ENCODE measurements at places on chromosomes 4 and X.

DNA sequence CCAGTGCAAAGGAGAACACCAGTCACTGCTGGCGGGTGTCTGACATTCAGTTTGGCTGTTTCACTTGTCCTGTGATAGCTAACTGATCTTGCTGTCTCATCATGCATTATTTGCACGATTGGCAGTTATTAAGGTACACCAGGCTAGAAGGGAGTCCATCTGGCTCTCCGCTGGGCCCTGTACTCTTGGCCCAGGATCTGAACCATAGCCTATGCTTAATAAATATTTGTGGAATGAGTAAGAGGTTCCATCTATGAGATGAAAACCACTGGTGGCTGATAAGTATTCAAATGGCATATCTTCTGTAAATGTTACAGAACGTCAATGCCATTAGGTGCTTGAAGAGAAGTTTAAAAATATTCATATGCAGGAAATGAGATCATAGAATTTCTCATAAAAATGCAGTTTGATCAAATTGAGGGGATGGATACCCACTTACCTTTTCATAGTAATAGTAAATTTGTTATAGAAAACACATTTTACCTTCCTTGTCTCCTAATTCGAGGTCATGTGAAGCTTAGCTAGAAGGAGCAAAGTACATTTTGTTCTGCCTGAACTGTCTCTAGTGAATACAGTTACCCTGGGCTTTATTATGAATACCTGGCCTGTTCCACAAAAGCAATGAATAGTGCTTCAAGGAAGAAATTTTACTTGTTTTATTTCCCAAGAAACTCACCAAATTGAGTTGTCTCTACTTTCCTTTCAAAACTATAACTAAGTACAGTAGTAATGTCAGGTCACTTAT, 213.5 kb downstream of the CBR4 start:
- peak; percentile 13 for DNase-seq

DNA sequence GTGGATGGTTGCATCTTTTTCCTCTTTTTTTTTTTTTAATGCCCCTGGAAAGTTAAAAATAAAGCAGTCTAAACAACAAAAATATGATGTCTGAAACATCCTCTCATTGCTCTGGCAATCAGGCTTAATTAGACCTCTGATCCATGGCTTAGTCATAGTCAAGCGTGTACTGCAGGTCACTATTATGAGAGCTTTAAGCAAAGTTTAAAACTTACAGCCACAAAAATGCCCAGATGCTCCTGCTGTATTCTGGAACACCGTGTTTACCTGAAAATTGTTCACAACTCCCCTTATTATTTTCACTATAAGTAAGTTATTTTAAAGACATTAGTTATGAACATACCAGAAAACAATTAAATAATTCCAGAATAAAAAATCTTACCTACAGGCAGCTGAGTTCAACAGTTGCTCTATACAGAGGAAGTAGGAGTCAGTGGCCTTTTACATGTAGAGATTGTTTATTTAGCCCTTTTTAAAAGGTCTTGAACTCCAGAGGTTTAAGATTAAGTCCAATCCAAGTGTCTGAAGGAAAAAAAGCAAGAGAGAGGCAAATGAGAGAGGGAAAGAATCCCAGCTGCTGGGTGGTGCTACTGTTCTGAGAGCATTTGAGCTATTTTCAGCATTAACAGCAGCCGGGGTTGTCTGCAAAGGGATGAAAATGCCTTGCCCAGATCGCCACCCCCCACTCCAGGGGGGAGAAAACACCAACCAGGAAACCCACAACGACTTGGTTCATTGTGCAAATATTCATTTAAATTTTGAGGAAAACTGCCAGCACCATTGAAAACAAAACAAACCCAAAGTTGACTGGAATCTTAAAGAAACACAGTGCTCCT, 36.9 kb downstream of the SORBS2 start:
- DNase-seq: no peak

GRCh38 chr4:55458164-55458563, 62.4 kb downstream of the TMEM165 start:
- DNase-seq: no peak

DNA sequence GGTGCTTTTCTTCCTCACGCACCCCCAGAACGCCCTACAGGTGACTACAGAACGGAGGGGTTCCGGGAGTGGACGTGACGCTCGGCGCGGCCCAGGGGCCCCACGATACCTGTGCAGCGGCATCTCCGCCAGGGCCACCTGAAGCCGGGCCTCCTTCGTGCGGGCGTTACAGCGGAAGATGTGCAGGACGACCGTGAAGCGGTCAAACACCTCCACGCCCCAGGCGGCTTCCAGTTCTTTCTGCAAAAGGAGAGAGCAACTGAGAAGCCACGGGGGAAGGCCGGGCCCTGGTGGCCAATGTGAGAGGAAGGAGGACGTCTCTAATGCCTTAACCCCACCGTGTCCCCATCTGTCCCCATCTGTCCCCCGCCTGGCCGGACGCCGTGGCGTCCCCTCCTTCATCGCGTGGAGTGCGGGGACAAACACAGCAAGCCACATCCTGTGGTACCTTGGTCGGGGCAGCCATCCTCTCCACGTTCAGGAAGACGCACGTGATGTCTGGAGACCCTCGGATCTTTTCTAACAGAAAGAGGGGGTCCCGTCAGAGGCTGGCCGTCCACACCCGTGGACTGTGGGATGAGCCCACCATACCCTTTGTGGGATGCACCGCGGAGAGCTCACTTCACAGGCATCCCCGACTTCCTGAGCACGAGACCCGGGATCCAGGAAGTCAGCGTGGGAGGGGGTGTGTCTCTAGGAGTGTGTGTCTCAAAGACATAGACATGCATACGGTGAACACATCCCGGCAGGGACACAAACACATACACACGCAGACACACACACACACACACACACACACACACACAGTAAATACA, 3.6 kb downstream of the GTPBP6 start:
- no peak for DNase-seq

- no peak for DNase-seq
Measured at GRCh38 chr4:106893395-106893881, 142.7 kb downstream of the DKK2 start.

DNA sequence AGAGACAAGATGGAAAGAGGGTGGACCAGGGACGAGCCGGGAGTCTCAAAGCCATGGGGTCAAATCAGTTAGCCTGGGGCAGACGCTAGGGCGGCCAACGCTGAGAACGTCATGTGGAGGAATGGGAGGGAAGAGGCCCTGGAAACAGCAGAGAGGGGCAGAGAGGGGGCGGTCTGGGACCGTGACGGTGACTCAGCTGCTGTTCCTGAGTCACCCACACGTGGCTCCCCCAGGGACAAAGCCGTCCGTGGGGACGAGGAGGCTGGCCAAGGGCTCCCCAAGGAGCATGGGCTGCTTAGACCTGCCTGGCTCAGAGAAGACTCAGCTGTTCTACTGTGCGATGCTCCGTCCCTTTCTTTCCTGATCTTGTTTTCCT, 108.4 kb upstream of the LRPAP1 start:
- DNase-seq: peak; percentile 3

- DNase-seq: no peak
Measured at GRCh38 chr4:7435471-7436061, 836 bp upstream of the PSAPL1 start.

DNA sequence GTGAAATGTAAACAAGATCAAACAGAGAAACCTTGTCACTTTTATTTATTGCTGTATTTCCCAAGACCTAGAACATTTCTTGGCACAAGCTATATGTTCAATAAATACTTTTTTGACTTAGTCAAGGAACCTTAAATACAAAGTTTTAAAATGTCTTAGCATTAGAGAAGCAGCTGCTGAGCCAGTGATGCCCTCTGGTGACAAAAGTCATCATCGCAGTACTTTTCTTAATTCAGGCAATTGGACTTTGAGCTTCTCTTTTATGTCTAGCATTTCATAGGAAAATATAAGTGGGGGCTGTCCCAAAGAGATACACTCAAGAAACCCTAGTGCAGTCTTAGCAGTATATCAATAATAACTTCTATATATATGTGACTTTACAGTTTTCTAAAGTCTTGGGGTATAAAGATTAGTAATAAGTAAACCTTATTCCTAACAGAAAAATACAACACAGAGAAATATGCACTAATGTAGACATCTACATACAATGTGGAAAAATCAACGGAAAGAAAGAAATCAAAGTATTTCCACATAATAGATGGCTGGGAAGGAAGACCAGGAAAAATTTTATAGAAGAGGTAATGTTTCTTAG, 118.4 kb downstream of the DTHD1 start:
- DNase-seq: peak; percentile 67

DNA sequence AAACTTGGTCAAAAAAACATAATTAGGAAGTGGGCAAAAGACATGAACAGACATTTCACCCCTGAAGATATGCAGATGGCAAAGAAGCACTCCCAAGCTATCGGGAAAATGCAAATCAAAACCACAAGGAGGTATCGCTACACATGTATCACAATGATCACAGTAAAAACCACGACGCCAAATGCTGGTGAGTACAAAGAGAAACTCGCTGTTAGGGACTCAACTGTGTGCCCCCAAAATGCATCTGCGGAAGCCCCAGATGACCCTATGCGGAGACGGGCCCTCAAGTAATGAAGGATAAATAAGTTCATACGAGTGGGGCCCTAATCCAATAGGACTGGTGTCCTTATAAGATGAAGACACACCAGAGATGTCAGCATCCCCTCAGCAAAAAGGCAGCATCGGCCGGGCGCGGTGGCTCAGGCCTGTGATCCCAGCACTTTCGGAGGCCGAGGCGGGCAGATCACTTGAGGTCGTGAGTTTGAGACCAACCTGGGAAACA, 10.2 kb downstream of the GAK start:
- DNase-seq: no peak

DNA sequence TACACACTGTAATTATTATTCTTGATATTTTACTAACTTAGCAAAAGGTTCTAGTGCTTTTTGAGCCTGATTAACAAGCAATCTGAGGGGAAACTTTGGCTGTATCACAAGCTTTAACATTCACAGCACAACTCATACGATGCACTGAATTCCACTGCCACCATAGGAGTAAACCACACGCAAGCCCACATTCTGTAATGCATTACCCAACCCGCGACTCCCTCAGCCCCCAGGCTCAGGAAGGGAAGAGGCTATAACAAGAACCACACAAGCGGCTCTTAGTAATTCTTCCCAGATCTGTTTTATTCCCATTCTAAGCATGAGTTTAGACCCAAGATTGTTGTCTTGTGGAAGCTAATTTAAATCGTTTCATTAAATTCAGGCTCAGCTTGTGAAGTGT, 138.5 kb upstream of the TBL1X start:
- DNase-seq: no peak

- DNase-seq: no peak
Measured at GRCh38 chr4:159723341-159724048, 620.6 kb downstream of the RAPGEF2 start.

- no peak for DNase-seq
Measured at GRCh38 chr4:133968174-133968573, 233.4 kb downstream of the PABPC4L start.

DNA sequence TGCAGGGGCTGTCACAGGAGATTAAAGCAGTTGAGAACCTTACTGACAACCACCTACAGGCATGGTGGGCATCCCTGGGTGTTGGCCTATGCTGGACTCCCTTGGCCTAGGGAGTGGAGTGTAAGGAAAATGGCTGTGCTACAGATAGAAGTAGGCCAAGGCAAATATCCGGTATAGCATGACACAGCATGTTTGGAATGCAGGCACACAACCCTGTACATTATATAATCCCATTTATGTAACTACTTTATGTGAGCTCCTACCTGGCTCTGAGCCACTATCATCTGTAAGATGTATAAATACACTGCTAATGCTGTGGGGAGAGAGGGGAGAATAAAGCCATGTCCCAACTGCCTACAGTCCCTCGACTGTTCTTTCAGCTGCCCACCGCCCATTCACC, 38.7 kb upstream of the KCTD8 start:
- DNase-seq: no peak

GRCh38 chrX:24902806-24903205, 113.0 kb downstream of the ARX start:
- no peak for DNase-seq

GRCh38 chr4:5824635-5825034, 68.3 kb downstream of the CRMP1 start:
- peak; percentile 21 for DNase-seq

GRCh38 chrX:132181364-132181763, 37.9 kb downstream of the RAP2C start:
- no peak for DNase-seq

- no peak for DNase-seq
Measured at GRCh38 chr4:102533348-102533747, 32.2 kb downstream of the NFKB1 start.

- DNase-seq: no peak
Measured at GRCh38 chr4:113169368-113169767, 119.9 kb downstream of the ANK2 start.

DNA sequence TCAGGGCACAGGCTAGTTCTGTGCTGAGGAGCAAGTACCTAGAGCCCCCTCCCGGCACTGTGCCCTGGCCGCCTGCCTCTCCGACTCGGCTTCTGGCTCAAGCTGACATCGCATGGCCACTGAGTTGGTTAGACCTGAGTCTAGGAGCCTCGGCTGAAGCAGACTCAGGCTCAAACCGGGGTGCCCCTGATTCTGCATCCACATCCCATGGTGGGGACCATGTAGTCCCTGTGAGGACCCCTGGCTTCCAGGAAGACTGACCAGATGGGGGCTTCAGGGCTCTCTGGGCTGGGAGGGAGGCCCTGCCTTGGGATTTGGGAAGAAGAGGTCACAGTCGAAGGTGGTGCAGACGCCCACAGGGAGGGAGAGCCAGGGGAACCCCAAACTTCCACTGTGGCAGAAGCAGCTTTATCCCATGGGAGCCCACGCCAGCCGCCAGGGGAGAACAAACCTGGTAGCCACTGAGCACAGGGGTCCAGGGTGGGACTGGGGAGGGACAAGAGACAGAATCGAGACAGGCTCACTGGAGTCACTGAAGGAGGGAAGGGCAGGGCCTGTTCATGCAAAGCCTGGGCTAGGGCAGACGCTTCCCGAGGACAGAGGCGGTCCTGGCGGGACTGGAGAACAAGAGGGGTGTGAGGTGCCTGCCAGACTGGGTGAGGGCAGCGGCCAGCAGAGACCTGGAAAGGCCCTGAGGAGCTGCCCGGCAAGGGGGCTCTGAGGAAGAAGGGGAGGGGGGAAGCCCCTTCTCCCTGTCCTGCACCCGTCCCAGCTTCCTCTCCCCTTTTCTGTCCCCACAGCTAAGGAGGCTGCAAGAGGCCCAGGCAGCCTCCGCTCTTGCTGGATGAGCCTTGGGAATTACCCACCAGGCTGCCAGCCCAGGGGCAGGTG, 1.1 kb downstream of the PDE6B start:
- DNase-seq: no peak

DNA sequence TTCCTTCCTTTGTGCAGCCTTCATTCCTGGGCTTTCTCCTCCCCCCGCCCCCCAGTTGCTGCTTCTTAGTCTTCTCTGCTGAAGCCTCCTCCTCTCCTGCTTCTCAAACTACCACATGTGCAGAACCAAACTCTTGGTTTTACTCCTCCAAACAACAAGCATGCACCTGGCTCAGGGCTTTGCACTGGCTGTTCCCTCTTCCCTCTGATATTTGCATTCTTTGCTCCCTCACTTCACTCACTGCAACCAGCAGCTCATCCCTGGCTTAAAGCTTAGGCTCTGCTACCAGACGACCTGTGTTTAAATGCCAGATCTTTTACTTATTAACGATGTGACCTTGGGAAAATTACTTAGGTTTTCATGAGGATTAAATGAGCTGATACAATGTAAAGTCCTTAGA, 51.4 kb downstream of the MED28 start:
- DNase-seq: no peak

- DNase-seq: no peak
Measured at GRCh38 chr4:1541449-1542225, 135.4 kb upstream of the NKX1-1 start.

GRCh38 chr4:114116861-114117260, 137.4 kb upstream of the ARSJ start:
- no peak for DNase-seq

Data from suppressor macrophage treated with lipopolysaccharide for 4 hours (primary cell).